NCI-H1105 treated with DMSO at 0.1 percent for 48 hours (cell line): ENCODE measurements at places on chromosomes 2 and 18.

- no peak for DNase-seq
Measured at GRCh38 chr2:162317058-162317742, 1.3 kb downstream of the IFIH1 start.

DNA sequence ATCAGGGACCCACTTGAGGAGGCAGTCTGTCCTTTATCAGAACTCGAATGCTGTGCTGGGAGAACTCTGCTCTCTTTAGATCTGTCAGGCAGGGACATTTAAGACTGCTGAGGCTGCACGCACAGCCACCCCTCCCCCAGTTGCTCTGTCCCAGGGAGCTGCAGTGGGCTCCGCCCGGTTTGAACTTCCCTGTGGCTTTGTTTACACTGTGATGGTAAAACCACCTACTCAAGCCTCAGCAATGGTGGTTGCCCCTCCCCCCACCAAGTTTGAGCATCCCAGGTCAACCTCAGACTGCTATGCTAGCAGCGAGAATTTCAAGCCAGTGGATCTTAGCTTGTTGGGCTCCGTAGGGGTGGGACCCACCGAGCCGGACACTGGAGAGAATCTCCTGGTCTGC, 11.8 kb upstream of the LHCGR start:
- no peak for DNase-seq

- peak; percentile 47 for DNase-seq
Measured at GRCh38 chr2:63692002-63692606, 103.3 kb downstream of the MDH1 start.

DNA sequence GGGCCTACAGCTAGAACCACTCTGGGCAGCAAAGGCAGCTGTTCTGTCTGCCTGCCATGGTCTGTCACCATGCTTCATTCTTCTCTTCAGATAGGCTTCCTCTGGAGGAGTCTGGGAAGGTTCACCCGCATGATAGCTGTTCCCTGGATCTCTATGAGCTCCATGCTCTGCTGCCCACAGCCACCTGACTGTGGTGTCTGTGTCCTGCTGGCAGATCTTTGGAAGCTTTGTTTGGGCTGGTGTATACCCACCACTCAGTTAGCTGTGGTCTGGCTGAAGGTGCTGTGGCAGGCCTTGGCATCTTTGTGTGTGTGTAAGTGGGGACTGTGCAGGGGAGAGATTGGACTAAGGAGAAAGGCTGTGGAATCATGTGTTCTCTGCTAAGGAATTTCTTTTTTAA, 23.4 kb downstream of the MYO1B start:
- DNase-seq, result no peak

- DNase-seq, result no peak
Measured at GRCh38 chr2:195238379-195238778, 418.6 kb upstream of the SLC39A10 start.

DNA sequence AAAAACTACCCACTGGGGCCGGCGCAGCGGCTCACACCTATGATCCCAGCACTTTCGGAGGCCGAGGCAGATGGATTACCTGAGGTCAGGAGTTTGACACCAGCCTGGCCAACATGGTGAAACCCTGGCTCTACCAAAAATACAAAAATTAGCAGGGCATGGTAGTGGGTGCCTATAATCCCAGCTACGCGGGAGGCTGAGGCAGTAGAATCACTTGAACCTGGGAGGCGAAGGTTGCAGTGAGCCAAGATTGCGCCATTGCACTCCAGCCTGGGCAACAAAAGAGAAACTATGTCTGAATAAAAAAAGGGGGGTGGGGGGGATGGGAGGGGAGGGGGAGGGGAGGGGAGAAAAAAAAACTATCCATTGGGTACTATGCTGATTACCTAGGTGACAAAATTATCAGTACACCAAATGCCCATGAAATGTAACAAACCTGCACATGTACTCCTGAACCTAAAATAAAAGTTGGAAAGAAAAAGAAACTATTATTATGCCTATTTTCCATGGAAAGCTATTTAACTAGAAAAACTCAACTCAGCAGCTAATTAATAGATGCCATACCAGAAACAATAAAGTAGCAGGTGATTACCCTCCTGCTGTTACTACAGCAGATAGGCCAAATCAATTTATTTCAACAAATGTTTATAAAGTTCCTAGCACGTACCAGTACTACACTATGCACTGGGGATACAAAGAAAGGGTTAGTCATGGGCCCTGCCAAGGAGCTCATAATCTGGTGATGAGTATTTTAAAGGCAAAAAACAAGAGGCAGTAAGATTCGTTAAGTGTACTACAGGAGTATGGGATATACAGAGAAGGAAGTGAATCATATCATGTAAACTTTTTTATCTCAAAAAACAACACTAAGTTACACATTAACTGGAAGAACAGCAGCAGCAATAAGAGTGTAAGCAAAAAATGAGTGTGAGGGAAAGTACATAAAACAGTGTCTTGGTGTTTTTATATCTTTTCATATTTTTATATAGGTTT, 112.8 kb upstream of the SLC39A10 start:
- no peak for DNase-seq

DNA sequence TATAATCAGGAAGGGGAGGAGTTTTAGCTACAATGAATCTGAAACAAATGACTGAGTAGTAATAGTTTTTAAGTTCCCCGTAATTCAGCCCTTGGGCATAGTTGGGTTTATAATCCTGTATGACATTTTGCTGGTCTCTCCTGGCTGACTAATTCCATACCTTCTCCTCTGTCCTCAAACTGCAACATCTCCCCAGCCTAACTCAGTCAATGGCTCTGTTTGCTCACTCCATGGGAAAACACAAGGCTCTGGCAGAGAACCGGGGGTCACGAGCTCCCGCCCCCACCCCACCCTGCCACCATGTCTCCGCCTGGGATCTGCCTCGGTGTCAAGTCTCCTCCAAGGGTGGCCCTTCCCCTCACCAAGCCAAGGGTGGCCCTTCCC, 168.6 kb downstream of the HDAC4 start:
- no peak for DNase-seq

GRCh38 chr2:205712508-205712907, 30.2 kb downstream of the NRP2 start:
- DNase-seq, result no peak

GRCh38 chr18:2027016-2027415, 544.3 kb downstream of the METTL4 start:
- no peak for DNase-seq

GRCh38 chr2:26161926-26162325, 11.0 kb upstream of the GAREM2 start:
- DNase-seq, result no peak

- no peak for DNase-seq
Measured at GRCh38 chr2:169260246-169260645, 102.1 kb downstream of the LRP2 start.

DNA sequence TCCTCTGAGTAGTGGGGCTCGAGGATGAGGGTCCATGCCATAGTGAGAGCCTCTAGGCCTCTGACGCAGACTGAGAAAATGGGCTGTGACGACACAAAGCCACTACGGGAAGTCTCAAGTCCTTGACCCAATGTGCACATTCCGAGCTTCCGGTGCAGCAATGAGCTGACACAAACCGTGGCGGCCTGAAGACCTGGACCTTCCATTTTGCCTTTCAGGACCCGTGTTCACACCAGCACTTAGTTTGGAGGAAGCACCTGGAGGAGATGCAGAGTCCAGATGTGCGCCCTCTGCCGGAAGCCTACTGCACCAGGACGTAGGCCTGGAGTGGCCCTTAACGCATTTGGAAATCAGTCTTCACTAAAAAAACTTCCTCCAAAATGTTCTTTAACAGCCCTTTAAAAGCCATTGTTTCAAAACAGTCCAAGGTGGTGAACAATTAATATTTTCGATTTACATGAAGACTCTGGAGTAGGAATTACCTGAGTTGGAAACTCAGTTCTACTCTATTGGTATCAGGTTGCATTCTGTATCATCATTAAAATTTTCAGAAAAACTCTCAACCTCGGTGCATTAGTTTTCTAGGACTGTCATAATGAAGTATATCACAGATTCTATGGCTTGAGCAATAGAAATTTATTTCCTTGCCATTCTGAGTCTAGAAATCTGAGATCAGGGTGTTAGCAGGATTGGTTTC, 33.9 kb downstream of the BMP10 start:
- no peak for DNase-seq

- no peak for DNase-seq
Measured at GRCh38 chr2:65129286-65129825, 550 bp downstream of the RAB1A start.

- DNase-seq, result no peak
Measured at GRCh38 chr2:174844295-174844708, 80.0 kb upstream of the CHRNA1 start.

DNA sequence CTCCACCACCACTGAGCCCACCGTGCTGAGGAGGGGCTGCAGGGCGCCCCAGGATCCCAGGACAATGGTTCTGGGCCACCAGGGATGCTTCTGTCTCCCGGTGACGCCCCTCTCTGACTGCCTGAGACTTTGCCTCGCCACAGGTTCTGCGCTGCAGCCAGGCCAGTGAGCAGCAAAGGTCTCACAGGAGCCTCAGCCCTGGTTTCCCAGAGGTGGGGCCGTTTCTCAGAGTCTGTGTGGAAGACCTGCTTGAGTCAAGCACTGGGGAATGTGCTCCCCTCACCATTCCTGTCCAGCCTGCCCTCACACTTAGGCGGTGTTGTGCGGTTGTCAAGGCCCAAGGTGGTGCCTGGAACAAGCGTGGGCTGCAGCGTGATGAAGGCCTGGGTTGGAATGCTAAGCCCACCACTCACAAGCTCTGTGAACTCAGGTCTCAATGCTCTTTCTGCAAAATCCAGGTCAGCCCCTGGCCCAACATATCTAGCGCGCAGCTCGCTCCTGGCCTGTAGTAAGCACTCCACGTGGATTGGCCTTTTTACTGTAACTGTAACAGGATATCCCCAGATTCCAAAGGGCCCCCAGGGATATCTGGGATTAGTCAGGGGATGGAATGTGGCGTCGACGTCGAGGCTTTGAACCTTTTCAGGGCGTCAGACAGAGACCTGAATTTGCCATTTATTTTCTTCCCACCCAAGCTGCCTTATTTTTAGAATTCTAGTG, 47.6 kb downstream of the PLB1 start:
- no peak for DNase-seq

GRCh38 chr2:120210270-120210693, 12.9 kb downstream of the TMEM185B start:
- DNase-seq, result no peak

DNA sequence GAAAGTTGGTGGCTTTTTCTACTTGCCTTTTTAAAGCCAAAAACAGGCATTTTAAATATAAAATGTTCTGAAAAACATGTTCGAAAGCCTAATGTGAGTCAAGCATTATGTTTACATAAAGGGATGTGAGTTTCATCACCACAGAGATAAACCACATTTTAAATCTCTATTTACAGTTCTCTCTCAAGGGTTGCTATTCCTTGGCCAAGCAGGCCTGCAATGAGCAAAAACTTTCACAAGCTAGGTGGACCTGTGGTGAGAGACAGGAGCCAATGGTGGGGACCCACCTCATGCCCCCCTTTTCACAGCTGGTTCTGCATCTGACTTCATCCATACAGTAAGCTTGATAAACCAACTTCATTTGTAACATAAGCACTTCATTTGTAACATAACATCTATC, 65.1 kb downstream of the CUL3 start:
- DNase-seq, result no peak

DNA sequence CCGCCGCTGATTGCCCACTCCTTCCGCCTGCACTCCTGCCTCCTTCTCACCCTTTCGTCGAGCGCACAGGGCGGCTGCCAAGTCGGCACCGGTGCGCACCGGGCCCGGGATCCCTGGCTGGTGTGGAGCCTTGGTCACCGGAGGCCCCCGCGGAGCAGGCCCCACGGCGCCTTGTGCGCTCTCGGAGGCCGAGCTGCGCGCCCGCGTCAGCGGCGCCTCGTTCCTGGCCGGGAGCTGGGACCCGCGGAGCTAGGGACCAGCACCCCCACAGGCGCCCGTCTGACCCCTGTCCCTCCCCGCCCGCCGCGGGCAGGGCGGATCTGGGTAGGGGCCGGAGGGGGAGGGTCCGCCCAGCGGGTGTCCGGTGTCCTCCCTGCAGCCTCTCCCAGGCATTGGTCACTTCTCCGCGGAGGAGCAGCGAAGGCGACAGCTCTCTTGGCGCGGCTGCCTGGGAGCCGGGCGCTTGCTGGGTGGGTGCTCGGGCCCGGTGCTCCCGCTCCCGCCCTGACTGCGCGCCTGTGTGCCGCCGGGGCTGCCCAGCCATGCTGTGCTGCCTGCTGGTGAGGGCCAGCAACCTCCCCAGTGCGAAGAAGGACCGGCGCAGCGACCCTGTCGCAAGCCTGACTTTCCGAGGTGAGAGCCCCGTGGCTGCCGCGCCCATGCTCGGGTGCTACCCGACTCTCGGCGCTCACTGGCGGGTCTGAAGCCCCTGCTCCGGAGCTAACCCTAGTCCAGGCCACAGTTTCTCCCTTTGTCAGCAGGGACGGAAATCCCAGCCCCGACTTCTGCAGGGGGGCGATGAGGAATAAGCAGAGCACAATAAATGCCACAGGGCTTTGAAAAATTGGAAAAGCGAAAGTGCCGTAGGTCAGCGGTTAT, 13.2 kb downstream of the DYSF start:
- peak; percentile 55 for DNase-seq

- DNase-seq, result no peak
Measured at GRCh38 chr18:77517901-77518300, 268.3 kb downstream of the GALR1 start.

DNA sequence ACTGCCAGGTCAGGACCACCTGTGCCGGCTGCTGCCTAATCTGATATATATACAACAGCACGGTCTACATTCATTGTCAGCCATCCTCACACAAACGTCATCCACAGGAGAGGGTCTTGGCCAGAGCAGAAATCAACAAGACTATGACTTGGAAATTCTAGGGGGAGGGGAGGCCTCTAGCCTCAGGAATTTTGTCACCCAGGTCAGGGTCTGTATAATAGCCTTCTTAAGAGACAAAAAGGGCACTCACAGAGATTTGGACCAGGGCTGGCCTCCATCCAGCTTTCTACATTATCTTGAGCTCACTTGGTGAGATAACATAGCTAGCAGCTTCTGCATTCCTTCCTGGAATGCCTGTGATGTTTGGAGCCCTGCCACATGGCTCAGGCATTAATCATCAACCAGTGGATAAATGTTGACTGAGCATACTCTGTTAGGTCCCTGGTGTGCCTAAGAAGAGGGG, 50.4 kb upstream of the CTIF start:
- DNase-seq, result no peak

DNA sequence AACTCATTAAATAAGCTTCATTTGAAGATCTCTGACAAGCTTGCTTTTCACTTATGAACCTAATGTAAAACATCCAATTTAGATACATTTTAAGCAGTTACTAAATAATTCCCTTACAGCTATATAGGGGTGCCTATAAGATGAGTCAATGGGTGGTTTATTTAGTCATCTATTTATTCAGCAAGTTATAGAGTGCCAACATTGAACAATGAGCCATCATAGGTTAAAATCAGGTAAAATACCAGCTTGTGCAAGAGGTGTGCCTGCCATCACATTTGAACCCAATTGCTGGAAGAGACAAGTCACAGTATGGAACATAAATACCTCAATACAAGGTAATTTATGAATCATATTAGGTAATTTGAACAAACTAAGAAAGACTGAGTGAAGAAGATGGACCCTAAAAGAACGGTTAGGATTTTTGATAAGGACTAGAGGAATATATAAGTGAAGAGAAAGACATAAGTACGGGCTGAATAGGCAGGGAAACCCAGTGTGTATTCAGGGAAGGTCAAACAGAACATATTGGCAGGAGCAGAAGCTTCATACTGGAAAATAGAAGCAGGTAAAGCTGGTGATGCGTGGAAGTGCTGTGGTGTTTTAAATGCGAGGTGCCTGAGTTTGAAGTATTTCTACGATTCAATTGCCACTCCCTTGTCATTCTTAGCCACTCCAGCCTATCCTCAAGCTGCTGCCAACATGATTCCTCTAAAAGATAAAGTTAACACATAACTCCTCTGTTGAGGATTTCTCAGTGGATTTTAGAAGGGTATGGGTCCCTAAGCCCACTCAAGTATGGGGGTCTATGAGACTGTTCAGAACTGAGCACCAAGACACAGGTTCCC, 18.9 kb upstream of the STAT4 start:
- no peak for DNase-seq
